ENCODE measurements at places on chromosomes 16 and 17.

DNA sequence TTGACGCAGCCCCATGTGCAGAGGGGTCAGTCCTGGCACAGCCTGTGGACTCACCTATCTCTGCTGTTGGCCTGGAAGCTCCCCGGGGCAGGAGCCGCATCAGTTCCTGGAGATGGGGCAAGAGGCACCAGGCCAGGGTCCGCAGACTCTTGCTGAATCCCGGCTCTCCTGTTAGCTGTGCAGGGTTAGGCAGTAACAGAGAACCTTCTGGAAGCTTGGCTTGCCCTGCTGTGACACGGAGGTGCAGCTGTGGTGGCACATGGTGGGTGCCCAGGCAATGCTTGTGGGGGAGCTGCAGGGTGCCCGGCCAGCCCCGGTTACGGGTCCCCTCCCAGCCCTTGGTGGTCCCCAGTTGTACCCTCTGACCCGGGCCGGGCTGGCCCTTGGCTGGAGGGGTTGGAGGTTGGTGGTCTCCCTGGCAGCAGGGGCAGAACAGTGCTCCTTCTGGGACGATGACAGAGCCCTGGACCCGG, 26.0 kb upstream of the ZNF469 start:
- no peaks in the 10 kb centered on the region for H3K27me3 ChIP-seq
- H3K4me3 ChIP-seq: no peak overlapping the region
- no peaks in the 10 kb centered on the region for H3K36me3 ChIP-seq
- H3K27ac ChIP-seq: no peak overlapping the region
- peak; percentile 65 for DNase-seq

- no peak overlapping the region for H3K27ac ChIP-seq
- H3K36me3 ChIP-seq: no peaks in the 10 kb centered on the region
- H3K27me3 ChIP-seq: peaks cover 3% of the 10 kb centered on the region
- H3K4me3 ChIP-seq: no peak overlapping the region
These were observed 95.0 kb downstream of the PLCG2 start for GRCh38 chr16:81873843-81874752.

- no peaks in the 10 kb centered on the region for H3K4me1 ChIP-seq
These were observed 12.7 kb downstream of the COG1 start for GRCh38 chr17:73205459-73205961.

DNA sequence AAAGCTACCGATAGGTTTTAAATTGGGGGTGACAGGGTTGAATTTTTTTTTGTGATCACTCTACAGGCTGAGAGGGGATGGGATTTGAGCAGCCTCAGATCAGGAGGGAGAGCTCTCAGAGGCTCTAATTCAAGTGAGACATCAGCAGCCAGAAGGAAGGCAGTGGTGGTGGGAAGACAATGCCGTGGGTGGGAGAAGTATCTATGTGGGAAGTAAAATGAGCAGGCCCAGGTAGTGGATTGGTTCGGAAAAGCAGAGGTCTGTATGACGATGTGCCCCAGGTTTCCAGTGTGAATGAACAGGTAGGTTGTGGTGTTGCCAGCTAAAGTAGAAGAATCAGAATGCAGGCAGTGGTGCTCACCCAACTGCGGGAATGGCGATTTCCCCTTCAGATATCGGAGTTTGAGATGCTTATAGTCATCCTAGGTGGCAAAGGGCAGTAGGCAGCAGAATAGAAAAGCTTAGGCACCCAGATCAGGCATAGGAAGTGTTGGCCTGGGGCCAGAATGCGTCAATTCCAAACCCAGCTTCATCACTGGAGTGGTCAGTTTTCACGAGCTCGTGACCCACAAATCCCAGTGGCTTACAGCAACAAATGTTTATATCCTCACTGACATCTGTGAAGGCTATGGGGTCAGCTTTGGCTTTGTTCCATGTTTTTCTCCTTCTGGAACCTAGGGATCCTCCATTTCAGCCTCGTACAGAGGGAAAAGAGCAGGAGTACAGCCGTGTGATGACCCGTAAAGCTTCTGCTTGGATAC, 24.0 kb downstream of the MEOX1 start:
- DNase-seq: no peak
- no peak overlapping the region for H3K4me3 ChIP-seq

GRCh38 chr16:47829850-47830600, 325.8 kb downstream of the ABCC12 start:
- H3K27me3 ChIP-seq: no peaks in the 10 kb centered on the region
- no peak overlapping the region for H3K27ac ChIP-seq
- H3K36me3 ChIP-seq: no peaks in the 10 kb centered on the region
- H3K4me3 ChIP-seq: no peak overlapping the region
- H3K4me1 ChIP-seq: peaks cover 1% of the 10 kb centered on the region

DNA sequence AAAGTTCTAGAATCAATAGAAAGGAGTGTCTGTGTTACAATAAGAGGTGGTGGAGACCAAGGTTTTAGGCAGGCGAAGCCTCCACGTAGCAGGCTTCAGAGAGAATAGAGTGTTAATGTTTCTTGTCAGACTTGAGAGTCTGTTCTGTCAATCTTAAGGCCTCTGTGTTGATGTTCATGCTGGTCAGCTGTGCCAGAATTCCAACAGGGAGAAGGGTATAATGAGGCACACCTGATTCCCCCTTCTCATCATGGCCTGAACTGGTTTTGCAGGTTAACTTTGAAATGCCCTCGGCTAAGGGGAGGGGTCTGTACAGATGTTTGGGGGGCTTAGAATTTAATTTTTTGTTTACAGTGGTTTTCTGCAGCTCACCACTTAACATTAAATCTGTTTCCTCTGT, 46.0 kb downstream of the RNF112 start:
- DNase-seq: no peak
- H3K36me3 ChIP-seq: no peaks in the 10 kb centered on the region
- no peak overlapping the region for H3K4me3 ChIP-seq
- H3K4me1 ChIP-seq: no peaks in the 10 kb centered on the region

DNA sequence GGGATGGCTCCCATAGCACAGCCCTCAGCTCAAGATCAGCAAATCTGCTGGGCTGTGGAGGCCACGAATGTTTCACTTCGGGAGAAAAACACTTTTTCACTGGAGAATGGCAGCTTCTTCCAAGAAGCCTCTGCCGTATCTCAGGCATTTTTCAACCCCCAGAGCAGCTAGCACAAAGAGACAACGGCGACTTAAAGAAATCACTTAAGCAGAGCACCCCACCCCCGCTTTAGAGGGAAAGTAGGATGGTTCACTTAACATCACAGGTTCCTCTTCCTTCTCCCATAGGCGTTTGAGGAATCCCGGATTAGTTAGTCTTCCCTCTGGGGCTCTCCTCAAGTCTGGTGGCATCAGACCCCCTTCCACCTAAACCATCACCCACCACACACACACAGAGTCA, 27.6 kb downstream of the CYB561 start:
- no peaks in the 10 kb centered on the region for H3K4me1 ChIP-seq
- no peaks in the 10 kb centered on the region for H3K27me3 ChIP-seq
- no peak for DNase-seq
- no peaks in the 10 kb centered on the region for H3K36me3 ChIP-seq
- H3K27ac ChIP-seq: no peak overlapping the region
- H3K4me3 ChIP-seq: no peak overlapping the region

- H3K4me3 ChIP-seq: peak overlapping the region; percentile 73
- no peaks in the 10 kb centered on the region for H3K36me3 ChIP-seq
- H3K4me1 ChIP-seq: no peaks in the 10 kb centered on the region
- H3K27ac ChIP-seq: peak overlapping the region; percentile 85
These were observed 1.1 kb downstream of the VASN start for GRCh38 chr16:4372578-4373355.

DNA sequence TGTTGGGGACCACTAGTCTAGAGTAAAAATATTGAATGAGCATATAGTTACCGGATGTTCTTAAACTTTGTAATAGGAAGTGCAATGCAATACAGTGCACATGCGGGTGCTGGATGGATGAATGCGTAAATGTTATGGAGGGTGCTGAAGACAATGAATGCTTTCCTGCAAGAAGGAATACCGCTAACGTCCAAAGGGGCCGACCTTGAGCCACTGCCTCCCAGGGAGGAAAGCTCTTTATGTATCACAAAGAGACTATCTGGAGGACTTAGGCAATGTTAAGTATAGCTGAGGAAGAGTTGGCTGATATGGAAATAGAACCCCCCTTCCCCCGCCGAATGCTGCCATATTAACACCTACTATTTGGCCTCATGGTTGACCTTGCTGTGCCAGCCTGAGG, 27.5 kb upstream of the SHCBP1 start:
- H3K4me1 ChIP-seq: no peaks in the 10 kb centered on the region
- no peak for DNase-seq
- H3K36me3 ChIP-seq: no peaks in the 10 kb centered on the region
- H3K4me3 ChIP-seq: no peak overlapping the region
- no peak overlapping the region for H3K27ac ChIP-seq

GRCh38 chr17:75738218-75738802, 17.1 kb downstream of the ITGB4 start:
- H3K27ac ChIP-seq: no peak overlapping the region
- H3K4me1 ChIP-seq: no peaks in the 10 kb centered on the region
- H3K27me3 ChIP-seq: no peaks in the 10 kb centered on the region
- H3K4me3 ChIP-seq: no peak overlapping the region
- DNase-seq: no peak

GRCh38 chr17:45114117-45114932, 18.0 kb downstream of the PLCD3 start:
- no peaks in the 10 kb centered on the region for H3K27me3 ChIP-seq
- H3K4me1 ChIP-seq: no peaks in the 10 kb centered on the region
- H3K4me3 ChIP-seq: no peak overlapping the region
- no peak overlapping the region for H3K27ac ChIP-seq
- H3K36me3 ChIP-seq: peaks cover 14% of the 10 kb centered on the region
- DNase-seq: no peak

GRCh38 chr17:47889734-47890529, 6.1 kb upstream of the SP2 start:
- no peaks in the 10 kb centered on the region for H3K4me1 ChIP-seq
- H3K4me3 ChIP-seq: no peak overlapping the region
- H3K27me3 ChIP-seq: no peaks in the 10 kb centered on the region

- no peak for DNase-seq
- no peak overlapping the region for H3K27ac ChIP-seq
- H3K36me3 ChIP-seq: no peaks in the 10 kb centered on the region
- no peaks in the 10 kb centered on the region for H3K4me1 ChIP-seq
- H3K27me3 ChIP-seq: no peaks in the 10 kb centered on the region
- H3K4me3 ChIP-seq: no peak overlapping the region
These were observed 13.3 kb downstream of the CDH3 start for GRCh38 chr16:68658341-68658973.

GRCh38 chr17:14095631-14096030, 26.3 kb downstream of the COX10 start:
- H3K4me3 ChIP-seq: no peak overlapping the region
- no peaks in the 10 kb centered on the region for H3K36me3 ChIP-seq
- H3K27ac ChIP-seq: no peak overlapping the region
- no peak for DNase-seq

GRCh38 chr17:61412143-61412859, 12.7 kb downstream of the TBX2 start:
- peak overlapping the region; percentile 97 for H3K27ac ChIP-seq
- peak overlapping the region; percentile 29 for H3K4me3 ChIP-seq
- no peaks in the 10 kb centered on the region for H3K36me3 ChIP-seq
- H3K4me1 ChIP-seq: no peaks in the 10 kb centered on the region
- DNase-seq: peak; percentile 94
- no peaks in the 10 kb centered on the region for H3K27me3 ChIP-seq

DNA sequence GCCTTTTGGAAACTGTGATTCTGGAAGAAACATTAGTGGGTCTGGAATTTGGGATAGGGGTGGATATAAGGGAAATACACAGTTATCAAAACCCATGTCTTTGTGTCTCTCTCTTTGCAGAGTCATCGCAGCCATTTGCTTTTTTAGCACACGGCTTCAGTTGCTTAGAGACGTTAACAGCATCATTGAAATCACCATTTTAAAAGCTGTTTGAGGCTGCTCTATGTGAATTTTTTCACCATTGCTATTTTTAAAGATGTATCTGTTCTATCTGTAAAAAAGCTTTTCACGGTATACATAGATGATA, 47.3 kb downstream of the OMG start:
- no peaks in the 10 kb centered on the region for H3K36me3 ChIP-seq
- no peak for DNase-seq
- H3K27me3 ChIP-seq: no peaks in the 10 kb centered on the region
- no peaks in the 10 kb centered on the region for H3K4me1 ChIP-seq

DNA sequence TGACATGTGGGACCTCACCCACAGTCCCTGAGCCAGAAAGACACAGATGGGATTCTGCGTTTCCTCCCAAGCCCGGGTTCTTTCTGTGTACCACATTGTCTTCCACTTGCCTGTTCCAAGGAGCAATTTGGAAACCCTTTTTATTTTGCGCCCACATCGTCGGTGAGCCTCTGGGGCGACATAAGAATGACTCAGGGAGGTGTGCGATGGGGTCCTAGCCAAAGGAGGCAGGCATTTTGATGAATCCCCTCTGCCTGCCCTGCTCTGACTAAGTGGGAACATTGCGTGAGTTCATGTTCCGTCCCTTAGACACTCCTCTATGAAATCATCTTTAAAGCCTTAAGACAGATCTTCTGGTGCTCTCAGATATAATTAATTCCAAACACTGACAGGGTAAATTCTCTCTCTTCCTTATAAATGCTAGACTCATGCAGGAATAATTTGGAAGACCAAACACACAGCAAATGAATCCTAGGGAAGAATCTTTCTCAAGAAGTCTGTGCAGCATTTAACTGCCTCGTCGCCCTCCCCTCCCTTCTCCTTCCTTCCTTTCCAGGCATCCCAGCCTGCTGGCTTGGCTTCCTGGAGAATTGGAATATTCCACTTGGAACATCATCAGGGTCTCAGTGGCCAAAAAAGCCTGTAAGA, 52.7 kb upstream of the FOXF1 start:
- DNase-seq: no peak
- no peak overlapping the region for H3K4me3 ChIP-seq
- no peaks in the 10 kb centered on the region for H3K27me3 ChIP-seq
- H3K4me1 ChIP-seq: no peaks in the 10 kb centered on the region

DNA sequence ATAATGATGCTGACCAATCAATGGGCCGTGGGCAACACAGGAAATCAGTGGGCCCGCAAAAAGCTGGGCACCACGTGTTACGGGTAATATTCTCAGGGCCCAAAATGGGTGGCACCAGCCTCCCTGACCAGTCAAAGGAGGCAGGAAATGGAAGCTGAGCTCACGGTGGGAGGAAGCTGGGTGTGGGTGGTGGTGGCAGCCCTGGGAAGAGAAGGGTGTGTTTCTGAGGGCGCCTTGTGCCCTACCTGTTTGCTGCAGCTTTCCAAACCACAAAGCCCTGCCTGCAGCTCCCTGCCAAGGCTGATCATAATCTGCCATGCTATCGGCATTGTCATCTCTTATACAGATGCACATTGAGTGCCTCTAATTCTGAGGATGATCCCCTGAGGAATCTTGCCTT, 457.9 kb downstream of the SLC39A11 start:
- H3K4me3 ChIP-seq: no peak overlapping the region
- H3K27me3 ChIP-seq: no peaks in the 10 kb centered on the region
- no peak for DNase-seq
- no peaks in the 10 kb centered on the region for H3K36me3 ChIP-seq

- H3K36me3 ChIP-seq: no peaks in the 10 kb centered on the region
- no peaks in the 10 kb centered on the region for H3K4me1 ChIP-seq
- H3K4me3 ChIP-seq: no peak overlapping the region
- DNase-seq: no peak
- H3K27me3 ChIP-seq: no peaks in the 10 kb centered on the region
These were observed 5.8 kb downstream of the C16orf95 start for GRCh38 chr16:87311387-87311786.

GRCh38 chr17:41750862-41751261, 16.4 kb upstream of the HAP1 start:
- no peak for DNase-seq
- no peak overlapping the region for H3K27ac ChIP-seq
- H3K36me3 ChIP-seq: no peaks in the 10 kb centered on the region
- H3K4me3 ChIP-seq: no peak overlapping the region

All from aorta (tissue), 5 donors.